Skeletal muscle tissue (tissue), 5 donors: ENCODE measurements at places on chromosomes 16 and 17. TPM values are rescaled to one million over a fixed set of nuclear protein-coding genes. Genes with fewer than 3 reads are reported as not detected.

The SOX9 gene
- 6.3 TPM for total RNA-seq

The TBX21 gene
- total RNA-seq, result not detected

The NPIPB9 gene
- 4.2 TPM for total RNA-seq

The MMP25 gene
- 0.52 TPM for total RNA-seq

The PLXDC1 gene
- 0.52 TPM for total RNA-seq
